A172 (cell line): ENCODE measurements at places on chromosomes 13 and 19. TPM values are rescaled to one million over a fixed set of nuclear protein-coding genes. Genes with fewer than 3 reads are reported as not detected.
A peak's percentile ranks its signal among the peaks of the same experiment; 100 is the strongest.

- peak; percentile 42 for DNase-seq
Observed at GRCh38 chr19:47713046-47714021, at the start of gene EHD2. TSS of gene EHD2 (plus strand) at chr19:47713422. CDS start at chr19:47716613, 3,191 bp downstream.

The LGALS7B gene
- not detected in 2 replicates for total RNA-seq

The ZNF730 gene
- 1.4 and 2.5 TPM in 2 replicates for total RNA-seq

GRCh38 chr13:23617551-23618024, 47.4 kb downstream of the TNFRSF19 start:
- DNase-seq = peak; percentile 32

DNA sequence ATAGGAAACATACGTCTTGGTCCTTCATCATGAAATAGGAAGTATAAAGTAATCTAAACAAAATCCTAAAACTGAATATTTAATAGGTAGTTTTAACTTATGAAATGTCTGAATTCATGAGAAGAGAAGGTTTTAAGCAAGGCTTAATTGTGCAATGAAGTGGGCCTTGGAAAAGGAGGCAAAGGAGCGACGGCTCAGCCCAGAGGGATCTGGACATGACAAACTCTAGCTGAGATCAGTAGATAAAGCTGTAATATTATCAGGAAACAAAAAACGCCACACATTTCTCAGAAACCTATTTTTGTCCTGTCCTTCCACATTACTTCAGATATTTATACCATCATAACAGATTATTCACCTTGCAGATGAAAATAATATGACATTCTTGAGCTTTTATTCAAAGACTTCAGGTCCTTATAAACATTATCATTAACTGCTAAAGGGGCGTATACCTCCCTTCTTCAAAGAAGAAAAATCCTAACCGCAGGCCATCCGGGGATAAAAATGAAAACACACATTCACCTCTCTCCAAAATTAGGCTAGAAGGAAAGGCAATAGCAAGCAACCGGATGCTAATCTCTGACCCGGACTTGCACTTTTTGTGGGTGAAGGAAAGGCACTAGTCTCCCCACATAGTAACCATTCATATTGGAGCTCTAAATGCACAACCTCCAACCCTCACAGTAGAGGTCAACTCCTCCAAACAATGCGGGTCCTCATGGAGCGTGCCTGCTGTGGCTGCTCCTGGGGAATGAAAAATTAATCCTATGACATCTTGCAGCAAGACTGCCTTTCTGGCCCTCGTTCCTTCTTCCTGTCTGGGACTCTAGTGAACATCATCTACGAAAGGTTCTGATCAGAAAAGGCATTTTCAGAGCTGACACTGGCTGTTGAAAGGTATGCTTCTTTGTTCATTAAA, 108.8 kb downstream of the TBC1D4 start:
- no peak for DNase-seq

DNA sequence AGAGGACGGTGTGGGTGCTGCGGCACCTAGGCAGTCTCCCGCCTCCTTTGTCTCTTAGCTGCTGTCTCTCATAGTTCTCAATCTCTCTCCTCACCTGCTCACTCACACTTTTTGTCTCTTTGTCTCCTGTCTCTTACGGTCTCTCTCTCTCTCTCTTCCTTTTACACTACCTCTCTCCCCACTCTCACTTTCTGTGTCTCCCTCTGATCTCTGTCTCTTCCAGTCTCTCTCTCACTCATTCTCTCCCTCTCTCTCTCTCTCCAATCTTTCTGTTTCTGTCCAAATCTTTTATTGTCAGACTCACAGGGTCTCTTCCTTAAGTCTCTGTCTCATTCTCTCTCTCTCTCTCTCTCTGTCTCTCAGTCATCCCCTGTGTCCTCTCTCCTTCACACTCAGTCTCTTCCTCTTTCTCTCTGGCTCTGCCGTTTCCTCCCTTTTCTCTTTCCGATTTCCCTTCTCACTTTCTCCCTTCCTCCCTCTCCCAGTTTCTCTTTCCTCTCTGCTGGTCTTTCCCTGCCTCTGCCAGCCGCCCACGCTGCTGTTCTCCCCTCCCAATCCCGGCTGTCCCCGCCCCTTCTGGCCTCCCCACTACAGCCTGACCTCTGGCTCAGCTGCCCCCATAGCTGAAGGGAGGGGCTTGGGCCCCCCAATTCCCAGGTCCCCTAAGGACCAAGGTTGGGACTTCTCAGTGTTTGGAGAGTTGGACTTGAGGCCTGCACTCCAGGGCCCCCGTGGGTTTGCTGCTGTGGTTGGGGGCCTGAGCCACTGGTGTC, at the start of gene PLEKHA4:
Gene PLEKHA4 (minus strand): TSS at position 504 of the 773 bp plus-strand sequence. CDS start 997 bp downstream, outside the sequence.
- DNase-seq = no peak

GRCh38 chr19:47093254-47093653, 20.3 kb downstream of the ZC3H4 start:
- DNase-seq = no peak

DNA sequence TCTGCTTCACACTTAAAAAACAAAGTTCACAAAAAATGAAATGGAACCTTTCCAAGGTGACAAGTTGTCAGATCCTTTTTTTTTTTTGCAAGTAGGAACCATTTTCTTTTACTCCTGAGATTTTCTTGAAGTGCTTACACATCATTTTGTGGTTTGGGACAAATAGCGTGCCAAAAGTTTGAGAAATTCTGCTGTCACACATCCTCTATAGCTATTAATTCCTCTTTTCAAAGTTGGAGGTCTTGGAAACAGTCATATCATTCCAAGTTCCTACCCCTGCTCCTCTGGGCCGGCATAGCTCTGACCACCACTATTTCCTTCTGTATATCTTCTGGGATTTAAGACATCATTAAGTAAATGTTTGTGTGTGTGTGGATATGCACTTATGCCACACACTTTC, 421.6 kb upstream of the SLC10A2 start:
- no peak for DNase-seq

GRCh38 chr13:29918845-29919244, 68.4 kb upstream of the UBL3 start:
- peak; percentile 72 for DNase-seq

- DNase-seq = no peak
Observed at GRCh38 chr13:37416291-37417059, 182.1 kb downstream of the POSTN start.

DNA sequence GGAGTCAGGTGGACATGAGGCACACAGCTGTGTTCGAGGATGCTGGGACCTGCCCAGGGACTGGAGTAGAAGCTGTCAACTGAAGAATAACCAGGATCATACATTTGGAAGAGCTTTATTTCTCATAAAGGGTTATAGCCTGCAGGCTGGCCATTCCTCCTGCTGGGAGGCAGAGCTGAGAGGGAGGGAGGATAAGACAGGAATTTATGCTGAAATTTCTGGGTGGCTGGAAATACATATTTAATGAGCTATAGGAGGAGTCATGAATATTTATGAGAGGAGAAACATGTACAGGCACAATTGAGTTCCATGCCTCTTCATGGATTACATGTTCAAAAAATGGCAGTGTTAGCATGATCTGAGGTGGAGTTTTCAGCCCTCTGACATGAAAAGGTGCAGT, 151.9 kb downstream of the SHISA2 start:
- DNase-seq = no peak

The RXFP2 gene
- not detected in 2 replicates for total RNA-seq

DNA sequence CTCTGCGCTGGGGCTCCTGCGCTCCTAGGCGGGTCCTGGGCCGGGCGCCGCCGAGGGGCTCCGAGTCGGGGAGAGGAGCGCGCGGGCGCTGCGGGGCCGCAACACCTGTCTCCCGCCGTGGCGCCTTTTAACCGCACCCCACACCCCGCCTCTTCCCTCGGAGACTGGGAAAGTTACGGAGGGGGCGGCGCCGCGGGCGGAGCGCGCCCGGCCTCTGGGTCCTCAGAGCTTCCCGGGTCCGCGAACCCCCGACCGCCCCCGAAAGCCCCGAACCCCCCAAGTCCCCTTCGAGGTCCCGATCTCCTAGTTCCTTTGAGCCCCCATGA, at the start of gene GJB2:
Gene GJB2 (minus strand): TSS at position 103 of the 326 bp plus-strand sequence. CDS start 3,357 bp downstream, outside the sequence.
- DNase-seq = no peak

DNA sequence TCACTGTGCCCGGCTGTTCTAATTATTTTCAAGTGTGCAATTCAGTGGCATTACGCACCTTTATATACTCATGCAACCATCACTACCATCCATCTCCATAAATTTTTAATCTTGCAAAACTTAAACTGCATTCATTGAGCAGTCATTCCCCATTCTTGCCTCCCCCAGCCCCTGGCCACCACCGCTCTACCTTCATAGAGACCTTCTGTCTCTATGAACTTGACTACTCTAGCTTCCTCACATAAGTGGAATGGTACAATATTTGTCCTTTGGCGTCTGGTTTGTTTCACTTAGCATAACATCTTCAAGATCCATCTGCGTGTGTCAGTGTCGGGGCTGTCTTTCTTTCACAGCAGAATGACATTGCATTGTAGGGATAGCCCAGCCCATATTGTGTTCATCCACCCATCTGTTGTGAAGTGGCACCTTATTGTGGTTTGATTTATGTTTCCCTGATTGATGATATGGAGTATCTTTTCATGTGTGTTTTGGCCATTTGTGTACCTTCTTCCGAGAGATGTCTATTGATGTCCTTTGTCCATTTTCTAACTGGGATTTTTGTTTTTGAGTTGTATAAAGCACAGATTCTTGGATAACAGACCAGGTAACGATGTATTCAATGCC, 64.8 kb upstream of the FLT1 start:
- DNase-seq = no peak

- DNase-seq = peak; percentile 10
Observed at GRCh38 chr13:50616101-50616500, 227.4 kb downstream of the DLEU7 start.

The KLK1 gene
- total RNA-seq = not detected in 2 replicates

The MYH14 gene
- 2.4 and 2.8 TPM in 2 replicates for total RNA-seq

- DNase-seq = no peak
Observed at GRCh38 chr19:3475449-3475848, 4.9 kb downstream of the SMIM24 start.

DNA sequence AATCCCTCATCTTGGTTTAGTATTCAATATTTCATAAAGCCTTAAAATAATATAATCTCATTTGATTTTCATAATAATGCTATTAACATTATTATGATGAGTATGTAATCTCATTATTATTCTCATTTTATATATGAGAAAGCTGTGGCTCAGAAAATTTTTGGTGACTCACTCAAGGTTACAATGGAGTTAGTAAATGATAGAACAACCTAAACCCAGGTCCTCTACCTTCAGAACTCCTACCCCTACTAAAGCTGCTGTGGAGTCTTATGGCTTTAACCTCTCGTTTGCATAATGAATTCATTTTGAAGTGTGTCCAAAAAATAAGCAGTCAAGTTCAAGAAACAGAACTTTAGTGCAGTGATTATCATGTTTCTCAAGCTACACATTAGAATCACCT, 226.3 kb downstream of the TBC1D4 start:
- DNase-seq = no peak

The ZNF383 gene
- 3.9 and 8.3 TPM in 2 replicates for total RNA-seq

The PALM3 gene
- total RNA-seq = 3.0 and 6.2 TPM in 2 replicates

DNA sequence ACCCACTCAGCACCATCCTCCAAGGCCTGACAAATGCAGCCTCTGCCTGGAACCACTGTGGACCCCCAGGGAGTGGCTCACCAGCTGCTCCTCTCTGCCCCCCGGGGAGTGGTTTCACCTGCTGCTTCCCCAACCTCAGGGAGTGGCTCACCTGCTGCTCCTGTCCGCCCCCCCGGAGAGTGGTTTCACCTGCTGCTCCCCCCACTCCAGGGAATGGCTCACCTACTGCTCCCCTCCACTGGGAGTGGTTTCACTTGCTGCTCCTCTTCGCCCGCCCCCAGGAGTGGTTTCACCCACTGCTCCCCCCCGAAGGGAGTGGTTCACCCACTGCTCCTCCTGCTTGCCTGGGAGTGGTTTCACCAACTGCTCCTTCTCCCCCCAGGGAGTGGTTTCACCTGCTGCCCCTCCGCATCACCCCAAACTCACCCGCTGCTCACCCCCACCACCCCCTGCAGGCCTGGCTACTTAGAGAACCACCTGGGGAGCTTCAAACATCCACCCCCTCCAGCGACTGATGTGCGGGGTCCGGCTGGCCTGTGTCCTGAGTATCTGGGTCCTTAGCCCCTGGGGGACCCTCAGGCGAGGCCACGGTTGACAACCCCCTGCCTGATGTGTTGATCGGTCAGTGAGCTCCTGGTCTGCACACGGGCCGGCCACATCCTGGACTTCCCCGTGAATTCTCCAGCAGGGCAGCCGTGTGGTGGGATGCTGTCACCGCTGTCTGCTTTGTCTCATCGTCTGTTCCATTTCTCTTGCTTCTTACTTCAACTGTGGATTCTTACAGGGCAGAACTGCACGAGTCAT, 14.6 kb upstream of the TMEM255B start:
- DNase-seq = no peak

DNA sequence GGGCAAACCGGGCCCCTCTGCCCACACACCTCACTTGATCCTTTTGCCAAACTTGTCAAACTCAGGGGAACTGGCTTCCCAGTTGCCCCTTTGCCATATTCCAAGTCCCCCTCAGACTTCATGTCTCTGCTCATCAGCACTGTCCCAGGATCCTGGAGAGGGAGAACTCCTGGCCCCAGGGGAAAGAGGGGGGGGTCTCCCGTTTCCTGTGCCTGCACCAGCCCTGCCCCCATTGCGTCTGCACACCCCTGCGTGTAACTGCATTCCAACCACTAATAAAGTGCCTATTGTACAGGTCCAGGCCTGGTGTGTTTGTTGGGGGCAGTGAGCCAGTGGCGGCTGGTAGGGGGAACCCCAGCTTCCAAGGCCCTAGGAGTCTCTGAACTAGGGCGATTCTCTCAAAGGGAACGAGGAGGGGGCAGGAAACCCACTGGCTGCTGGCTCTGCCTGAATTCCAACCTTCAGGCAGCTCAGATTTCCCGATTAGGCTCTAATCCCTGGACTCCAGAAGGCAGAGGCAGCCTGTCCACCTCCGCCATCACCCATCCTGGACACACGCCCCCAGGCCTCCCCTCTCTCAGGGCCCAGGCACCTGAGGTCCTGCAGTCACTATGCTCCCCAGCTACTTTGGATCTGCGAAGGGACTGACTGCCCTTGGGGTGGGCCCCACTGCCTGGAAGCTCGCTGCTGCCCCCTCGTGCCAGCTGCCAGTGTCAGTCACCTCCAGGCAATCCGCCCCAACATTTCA, 9.7 kb upstream of the ILF3 start:
- peak; percentile 58 for DNase-seq

The ZNF154 gene
- total RNA-seq = not detected in 2 replicates

DNA sequence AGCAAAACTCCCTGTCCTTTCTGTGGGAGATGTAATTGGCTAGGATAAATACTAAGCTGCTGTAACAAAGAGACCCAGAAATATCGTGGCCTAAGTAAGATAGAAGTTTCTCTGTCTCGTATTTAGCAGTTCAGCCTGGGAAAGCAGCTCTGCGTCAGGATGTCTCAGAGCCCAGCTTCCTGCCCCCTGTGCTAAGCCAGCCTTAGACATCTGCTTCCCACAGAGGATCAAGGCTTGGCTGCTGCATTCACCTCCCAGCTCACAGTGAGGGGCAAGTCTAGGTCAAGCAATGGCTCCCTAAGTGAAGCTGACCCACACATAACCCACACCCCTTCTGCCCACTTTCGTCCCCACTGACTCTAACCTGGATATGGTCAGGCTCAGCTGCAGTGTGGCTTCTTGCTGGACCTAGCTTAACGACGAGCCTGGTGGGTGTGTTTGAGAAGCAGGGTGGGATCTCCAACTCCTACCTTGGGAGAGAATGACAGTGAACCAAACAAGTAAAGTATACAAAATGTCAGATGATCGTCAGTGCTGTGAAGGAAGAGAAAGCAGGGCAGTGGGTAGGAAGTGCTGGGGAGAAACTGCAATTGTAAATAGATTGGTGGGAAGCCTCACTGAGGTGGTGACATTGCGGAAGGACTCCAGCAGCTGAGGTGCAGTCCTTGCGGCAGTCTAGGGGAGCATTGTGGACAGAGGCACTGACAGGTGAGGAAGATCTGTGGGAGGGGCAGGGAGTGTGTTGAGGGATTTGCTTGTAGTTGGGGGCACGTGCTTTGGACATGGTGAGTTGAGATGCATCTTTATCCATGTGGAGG, 82.9 kb downstream of the TNFRSF19 start:
- no peak for DNase-seq

The KIR2DL1 gene
- not detected in 2 replicates for total RNA-seq

The LACC1 gene
- total RNA-seq = 3.1 and 7.9 TPM in 2 replicates
